ENCODE measurements at places on chromosomes 4 and X.
A peak's percentile ranks its signal among the peaks of the same experiment; 100 is the strongest.

DNA sequence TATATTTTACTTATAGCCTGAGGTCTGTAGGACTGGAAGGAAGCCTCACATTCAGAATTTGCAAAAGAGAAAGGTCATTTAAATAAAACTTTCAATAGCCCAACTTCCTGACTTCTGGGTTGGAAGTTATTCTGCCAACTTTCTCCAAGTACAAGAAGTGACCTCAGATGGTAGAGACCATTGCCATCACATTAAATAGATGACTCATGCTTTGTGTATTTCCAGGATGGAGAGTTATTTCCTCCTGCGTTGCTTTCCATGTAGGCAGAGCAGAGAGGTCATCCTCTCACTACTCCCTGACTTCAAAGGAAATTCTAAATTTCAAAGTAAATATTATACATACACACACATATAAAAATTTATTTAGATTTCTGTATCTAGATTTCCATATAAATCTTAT lies 73.0 kb upstream of the NR3C2 start:
- DNase-seq: no peak

DNA sequence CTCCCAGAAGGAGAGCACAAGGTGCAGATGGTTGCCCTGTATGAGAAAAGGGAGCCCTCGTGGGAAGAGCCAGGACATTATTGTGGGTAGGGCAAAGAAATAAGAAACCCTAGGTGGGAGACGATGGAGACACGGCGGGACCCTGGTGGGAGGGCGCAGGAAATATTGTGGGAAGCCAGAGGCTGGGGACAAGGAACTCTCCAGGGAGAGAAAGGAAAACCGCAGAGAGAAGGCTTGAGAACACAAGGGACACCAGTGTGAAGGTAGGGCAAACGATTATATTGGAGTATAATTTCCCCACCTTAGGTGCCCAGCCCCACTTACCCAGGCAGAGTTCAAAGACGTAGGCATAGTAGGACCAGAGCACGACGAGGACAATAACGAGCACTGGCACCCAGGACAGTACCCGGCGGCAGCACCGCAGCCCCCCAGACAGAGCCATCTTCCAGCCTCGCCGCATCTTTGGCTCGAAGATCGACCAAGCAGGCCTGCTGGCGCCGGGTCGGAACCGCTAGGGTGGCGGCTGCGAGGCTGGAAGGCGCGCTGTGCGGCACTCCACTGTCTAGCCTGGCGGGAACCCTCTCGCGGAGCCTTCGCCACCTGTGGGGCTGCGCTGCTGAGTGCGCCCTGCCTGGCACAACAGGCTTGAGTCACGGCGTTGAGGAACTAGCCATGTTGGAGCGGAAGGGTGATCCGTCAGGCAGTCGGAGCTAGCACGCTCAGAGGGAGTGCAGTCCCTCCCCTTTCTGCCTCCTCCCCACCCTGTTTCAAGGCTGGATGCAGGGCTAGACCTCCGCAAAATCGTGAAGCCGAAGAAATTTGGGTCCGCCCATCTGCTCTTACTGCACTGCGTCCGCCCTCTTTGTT lies at the start of gene ZDHHC15:
Gene ZDHHC15 (minus strand): TSS at position 473 of the 867 bp plus-strand sequence. CDS start 13 bp downstream, at position 460.
- DNase-seq: peak; percentile 36

DNA sequence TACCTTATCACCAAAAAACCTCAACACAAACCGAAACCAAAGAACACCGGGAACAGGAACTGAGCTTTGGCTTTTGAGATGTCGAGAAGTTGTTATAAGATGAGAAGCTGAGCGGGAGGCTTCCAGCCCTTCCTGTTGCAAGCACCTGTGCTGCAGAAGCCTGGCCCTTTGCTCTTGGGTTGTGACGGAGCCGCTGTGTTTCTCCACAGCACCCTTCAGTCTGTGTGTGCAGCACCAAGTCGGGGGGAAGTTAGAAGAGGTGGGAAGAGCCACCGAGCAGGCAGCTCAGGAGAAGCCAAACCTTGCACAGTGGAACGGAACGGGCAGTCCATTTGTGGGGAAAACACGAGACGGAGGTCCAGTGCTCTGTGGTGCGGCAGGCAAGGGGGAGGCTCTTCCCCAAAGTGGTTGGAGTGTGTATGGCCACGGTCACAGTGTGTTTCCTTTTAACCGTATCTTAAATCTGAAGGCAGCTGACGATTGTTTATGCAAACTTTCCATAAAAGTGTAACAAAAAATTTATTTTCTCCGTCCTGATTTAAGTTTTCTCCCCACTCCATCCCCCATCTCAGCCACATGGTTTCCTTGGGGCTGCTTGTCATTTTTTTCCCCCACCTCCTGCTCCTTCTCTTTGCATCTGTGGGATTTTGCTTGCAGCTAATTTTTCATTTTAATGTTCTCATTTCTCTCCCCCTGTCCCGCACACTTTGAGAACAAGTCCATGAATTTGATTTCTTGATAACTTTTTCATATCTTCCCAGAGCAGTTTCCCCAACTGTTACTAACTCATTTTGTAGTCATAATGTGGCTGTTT lies 123.7 kb downstream of the STOX2 start:
- no peak for DNase-seq

DNA sequence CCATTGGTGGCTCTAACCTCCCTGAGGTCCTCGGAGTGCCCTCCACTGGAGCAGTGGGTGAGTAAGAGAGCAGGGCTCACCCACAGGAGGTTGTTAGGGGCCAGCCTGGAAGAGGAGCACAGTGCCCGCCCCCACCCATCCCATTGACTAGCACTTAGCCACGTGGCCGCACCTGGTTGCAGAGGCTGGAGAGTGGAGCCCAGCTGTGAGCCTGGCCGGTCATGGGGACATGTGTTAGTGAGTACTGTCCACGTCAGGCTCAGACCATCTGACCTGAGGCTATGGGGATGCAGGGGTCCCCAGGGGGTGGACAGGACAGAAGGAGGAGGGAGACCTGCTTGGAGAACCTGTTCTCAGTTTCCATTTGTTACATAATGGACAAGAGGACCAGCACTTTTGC lies 1.4 kb upstream of the MAN2B2 start:
- no peak for DNase-seq

Measured in mucosa of gallbladder (tissue), 1 donor.